HCEC 1CT (cell line): ENCODE measurements at places on chromosomes 11 and 22.

DNA sequence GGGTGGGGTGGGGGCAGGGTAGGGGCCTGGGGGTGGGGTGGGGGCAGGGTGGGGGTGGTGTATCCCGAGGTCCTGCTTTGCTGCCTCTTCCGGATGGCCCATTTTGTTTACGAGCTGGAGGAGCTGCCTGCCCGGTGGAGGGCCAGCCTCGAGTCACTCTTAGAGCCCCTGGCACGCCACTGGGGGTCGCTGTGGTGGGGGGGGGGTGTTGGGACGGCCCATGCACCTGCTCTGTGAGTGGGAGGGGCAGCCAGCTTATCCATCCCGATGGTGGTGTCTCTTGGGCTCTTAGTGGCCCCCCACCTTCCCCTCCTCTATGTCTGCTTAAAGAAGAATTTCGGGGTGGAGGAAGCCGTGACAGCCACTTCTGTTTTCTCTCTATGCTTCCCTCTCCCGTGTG lies 24.6 kb downstream of the MRGPRD start:
- no peak for DNase-seq

GRCh38 chr11:77233011-77233410 lies 68.5 kb downstream of the GDPD4 start:
- DNase-seq = no peak

DNA sequence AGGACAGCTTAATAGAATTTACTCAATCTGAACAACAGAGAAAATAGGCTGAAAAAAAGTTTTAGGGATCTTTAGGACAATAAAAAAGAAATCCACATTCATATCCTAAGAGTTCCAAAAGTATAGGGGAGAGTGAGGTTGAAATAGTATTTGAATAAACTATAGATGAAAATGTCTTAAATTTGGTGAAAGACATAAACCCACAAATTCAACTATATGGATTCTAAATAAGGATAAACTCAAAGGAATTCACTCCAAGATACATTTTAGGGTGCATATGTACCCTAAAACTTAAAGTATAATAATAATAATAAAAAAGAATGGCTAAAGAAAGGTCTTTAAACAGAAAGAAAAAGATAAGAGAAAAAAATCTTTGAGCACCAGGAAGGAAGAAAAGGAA lies 203.1 kb downstream of the GUCY1A2 start:
- DNase-seq = no peak

DNA sequence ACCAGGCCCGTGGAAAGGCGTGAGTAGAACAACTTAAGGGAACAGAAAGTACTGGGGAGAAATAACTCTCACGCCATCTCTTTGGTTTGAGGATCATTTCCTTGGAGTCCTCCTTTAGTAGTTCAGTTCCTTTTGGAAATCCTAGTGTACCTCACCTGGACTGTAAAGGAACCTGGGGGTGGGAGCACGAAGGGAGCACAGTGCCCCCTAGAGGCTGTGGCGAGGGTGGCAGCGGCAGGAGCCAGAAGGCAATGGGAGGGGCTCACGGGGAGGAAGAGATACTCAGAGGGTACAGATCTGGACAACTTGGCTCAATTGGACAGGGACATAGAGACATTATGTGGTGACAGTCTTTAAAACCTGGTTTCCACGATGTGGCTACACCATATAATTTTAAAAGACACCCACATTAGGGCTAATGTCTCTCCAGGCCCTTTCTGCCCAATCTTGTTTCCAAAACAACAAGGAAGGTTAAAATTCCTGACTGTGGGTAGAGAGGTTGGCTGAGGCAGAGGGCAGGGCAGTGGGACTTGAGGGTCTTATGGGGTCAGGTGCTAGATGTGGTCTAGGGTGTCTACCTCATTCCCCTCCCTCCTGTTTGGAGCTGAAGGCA lies 87.0 kb downstream of the CSNK2A3 start:
- DNase-seq = no peak
